NCI-H774 (cell line): ENCODE measurements at places on chromosomes 1 and 21.
A peak's percentile ranks its signal among the peaks of the same experiment; 100 is the strongest.

GRCh38 chr1:241419986-241420385 is 63.0 kb upstream of the RGS7 start:
- no peak for DNase-seq

- DNase-seq: peak; percentile 51
Measured at GRCh38 chr1:62746086-62746808, 37.7 kb upstream of the ATG4C start.

GRCh38 chr1:37958690-37959089 is 11.8 kb upstream of the INPP5B start:
- no peak for DNase-seq

GRCh38 chr1:51963592-51964308 is 26.8 kb downstream of the RAB3B start:
- no peak for DNase-seq

- no peak for DNase-seq
Measured at GRCh38 chr1:227038401-227038800, 98.3 kb downstream of the COQ8A start.

- no peak for DNase-seq
Measured at GRCh38 chr1:67230539-67230938, 64.3 kb downstream of the IL23R start.

- no peak for DNase-seq
Measured at GRCh38 chr1:35544976-35545375, 12.2 kb downstream of the KIAA0319L start.

DNA sequence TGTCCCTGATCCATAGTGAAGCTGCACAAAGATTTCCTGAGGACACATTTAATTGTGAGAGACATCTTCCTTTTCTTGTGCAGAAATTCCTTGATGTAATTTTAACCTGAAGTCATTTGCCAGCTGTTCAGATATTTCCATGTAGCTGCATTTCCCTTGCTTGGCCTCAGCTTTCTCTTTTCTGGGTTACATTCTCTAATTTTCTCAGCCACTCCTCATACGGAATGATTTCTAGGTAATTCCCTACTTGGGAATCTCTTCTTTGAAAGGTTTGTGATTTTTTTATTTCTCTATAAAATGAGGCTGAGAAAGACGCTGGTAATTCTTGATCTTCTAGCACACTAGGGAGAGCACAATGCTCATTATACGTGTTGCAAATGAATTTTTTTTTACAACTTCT is 199.0 kb downstream of the PCP4 start:
- no peak for DNase-seq

GRCh38 chr21:34886240-34887104 is 162.6 kb downstream of the RUNX1 start:
- no peak for DNase-seq

DNA sequence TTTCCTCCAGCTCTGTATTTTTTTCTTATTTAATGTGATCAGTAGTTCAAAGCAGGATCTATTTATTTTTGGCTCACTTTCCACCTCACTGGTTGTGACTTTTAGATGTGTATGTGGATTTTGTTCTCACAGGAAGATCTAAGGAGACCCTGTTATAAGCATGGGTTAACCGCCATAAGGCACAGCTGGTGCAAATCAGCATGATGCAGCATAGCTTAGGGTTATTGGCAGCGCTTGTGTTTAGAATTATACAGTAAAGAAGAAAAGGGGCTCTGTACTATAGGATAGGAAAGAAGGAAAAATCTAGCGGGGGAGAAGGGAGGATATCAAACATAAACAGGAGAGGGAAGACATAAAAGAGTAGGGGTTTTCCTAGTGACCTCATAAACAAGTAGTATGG is 26.9 kb upstream of the RGL1 start:
- no peak for DNase-seq

- peak; percentile 59 for DNase-seq
Measured at GRCh38 chr1:82464362-82465001, 663.7 kb downstream of the ADGRL2 start.

GRCh38 chr1:232380131-232380530 is 249.8 kb downstream of the SIPA1L2 start:
- no peak for DNase-seq

- DNase-seq: peak; percentile 16
Measured at GRCh38 chr1:106879538-106879937, 176.9 kb upstream of the PRMT6 start.

DNA sequence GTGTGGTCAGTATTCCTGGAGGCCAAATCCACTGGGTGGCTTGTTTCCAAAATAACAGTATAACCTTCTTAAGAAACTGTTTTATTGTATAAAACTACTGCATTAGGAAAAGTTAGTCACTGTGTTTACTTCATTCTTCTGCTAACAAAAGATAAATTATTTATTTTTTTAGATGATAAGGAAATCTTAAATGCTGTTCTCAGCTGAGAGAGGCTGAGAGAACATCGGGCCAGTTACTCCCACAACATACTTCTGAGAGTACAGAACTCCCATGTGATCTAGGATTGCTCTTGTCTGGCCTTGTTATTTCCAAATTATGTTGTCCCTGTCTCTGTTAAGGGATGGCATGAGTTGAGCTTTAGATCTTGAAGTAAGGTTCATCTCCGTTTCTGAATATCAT is 96.7 kb upstream of the CXADR start:
- DNase-seq: no peak

- no peak for DNase-seq
Measured at GRCh38 chr1:170790651-170791071, 126.7 kb downstream of the PRRX1 start.

DNA sequence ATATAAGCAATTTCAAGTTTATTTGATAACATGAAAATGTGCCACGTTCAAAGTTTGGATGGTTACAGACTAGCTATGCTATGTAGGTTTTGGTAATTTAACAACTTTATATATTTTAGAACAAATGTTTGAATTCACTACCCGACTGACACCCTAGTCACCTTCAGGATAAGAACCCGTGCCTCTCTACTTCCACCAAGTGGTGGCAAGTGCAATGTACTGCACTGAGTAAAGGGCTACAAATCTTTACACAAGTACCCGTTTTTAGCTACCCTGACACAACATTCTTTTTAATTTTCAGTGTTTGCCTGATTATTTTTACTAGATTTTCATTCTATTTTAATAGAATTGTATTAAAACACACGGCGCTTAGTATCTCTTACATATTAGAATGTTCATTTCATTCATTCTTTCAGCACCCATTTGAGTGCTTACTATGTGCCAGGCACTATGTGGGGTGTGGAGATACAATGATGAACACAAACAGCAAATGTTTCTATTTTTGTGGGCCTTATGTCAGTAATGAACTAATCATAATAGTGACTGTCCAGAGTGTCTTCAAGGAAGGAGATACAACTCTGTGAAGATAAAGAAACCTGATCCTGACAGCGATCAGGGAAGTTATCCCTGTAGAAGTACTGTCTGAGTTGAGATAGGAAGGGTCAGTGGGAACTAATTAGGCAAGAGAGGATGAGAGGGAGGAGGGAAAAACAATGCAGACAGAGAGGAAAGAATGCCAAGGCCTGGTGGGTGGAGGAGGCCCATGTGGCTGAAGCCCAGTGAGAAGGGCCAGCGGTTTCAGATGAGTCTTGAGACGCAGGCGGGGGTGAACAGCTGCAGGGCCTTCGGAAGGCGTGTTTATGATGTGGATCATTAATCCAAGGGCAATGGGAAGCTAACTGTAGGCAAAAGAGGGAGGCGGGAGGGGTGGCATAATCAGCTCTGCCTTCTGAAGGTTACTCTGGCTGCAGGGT is 3.8 kb downstream of the LCA5L start:
- no peak for DNase-seq

GRCh38 chr1:57252597-57253294 is 171.1 kb downstream of the DAB1 start:
- DNase-seq: no peak

GRCh38 chr1:184056921-184057555 is 5.5 kb downstream of the TSEN15 start:
- no peak for DNase-seq

DNA sequence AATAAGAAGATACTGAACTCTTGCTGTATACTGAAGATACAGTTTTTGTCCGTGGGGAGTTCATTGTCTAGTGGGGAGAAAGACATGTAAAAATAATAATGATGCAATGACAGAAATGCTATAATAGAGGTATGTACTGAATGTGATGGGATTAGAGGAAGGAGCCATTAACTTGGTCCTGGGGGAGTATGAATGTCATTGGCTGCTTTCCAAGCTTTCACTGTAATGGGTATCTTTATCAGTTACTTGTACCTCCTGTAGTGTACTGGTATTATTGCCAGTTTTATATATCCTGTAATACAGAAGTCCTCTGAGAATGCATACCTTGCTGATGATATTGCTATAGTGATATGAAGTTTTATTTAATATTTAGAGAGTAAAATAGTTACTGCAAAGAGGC is 7.4 kb downstream of the BTBD8 start:
- no peak for DNase-seq

DNA sequence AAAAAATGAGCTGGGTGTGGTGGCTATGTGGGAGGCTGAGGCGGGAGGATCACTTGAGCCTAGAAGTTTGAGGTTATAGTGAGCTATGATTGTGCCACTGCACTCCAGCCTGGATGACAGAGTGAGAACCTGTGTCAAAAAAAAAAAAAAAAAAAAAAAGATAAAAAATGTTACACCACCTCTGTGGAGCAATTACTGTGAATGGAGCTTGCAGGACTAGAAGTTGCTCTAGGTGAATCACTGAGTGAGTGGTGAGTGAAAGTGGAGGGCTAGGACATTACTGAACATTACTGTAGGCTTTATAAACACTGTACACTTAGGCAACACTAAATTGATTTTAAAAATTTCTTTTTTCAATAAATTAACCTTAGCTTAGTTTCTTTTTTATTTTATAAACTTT is 21.9 kb downstream of the TLCD4 start:
- no peak for DNase-seq

- no peak for DNase-seq
Measured at GRCh38 chr21:27719226-27719625, 752.3 kb upstream of the ADAMTS5 start.

DNA sequence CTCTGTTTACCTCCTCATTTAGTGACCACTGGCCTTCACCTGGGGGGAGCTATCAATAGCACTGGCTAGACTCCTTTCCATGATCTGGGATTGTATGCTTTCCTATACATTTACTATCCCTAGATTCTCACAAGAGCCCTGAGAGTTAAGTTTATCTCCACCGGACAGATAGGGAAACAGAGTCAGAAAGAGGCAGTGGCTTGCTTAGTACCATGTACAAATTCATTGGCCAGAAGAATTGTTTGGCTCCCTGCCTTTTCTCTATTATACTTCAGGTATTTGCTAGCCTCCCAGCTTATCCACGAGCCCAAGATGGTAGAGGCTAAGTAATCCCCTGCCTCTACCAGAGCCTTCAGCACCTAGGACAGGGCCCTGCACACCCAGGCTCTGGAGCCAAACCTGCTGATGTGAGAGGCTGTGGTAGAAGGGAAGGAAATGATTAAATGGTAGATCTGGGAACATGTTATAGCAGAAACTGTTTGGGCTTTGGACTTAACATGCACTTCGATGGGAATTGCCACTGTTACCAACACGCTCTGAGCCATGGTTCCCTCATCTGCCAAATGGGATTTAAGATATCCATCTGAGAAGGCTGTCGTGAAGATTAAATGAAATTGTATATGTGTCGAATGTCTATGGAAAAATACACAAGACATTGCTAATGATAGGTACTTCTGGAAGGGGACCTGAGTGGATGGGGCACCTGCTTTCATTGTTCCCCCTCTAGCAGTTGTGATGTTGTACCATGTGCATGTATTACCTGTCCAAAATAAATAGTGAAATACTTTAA is 3.1 kb upstream of the BLACAT1 start:
- DNase-seq: no peak

DNA sequence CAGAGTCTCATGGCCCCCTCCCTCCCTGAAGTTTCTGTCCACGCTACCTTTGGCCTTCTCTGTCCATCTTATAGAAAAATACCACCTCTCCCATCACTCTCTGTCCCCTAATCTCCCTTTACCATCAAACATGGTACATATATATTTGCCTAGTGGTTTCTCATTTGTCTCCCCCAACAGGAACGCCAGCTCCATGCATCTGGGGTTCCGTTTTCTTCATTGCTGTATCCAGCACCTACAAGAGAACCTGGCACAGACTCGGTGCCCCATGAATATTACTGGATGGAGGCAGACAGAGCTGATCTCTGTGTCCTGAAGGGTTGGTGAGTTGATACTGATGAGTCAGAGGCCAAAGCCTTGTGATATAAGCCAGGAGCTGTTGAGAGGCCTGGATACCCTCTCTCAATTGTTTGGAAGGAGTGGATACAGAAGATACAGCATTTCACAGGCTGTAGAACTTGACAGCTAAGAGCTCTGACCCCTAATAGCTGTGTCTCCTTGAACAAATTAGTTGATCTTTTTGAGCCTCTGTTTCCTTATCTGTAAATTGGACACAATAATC is 21.9 kb downstream of the HEYL start:
- DNase-seq: no peak

GRCh38 chr1:227938911-227939790 is 8.6 kb downstream of the WNT9A start:
- no peak for DNase-seq

- no peak for DNase-seq
Measured at GRCh38 chr1:23452011-23452411, 27.5 kb upstream of the TCEA3 start.

GRCh38 chr21:14870853-14871149 is 194.0 kb downstream of the NRIP1 start:
- DNase-seq: no peak

DNA sequence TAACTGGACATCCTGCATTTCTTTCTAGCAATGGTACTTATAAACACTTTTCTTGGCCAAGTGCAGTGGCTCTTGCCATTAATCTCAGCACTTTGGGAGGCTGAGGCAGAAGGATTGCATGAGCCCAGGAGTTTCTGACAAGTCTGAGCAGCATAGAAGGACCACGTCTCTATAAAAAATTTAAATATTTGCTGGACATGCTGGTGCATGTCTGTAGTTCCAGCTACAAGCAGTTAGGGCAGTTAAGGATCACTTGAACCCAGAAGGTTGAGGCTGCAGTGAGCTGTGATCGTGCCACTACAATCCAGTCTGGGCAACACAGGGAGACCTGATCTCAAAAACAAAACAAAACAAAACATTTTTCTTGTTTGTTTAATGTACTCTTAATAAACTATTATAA is 434.0 kb downstream of the PLA2G4A start:
- peak; percentile 14 for DNase-seq

DNA sequence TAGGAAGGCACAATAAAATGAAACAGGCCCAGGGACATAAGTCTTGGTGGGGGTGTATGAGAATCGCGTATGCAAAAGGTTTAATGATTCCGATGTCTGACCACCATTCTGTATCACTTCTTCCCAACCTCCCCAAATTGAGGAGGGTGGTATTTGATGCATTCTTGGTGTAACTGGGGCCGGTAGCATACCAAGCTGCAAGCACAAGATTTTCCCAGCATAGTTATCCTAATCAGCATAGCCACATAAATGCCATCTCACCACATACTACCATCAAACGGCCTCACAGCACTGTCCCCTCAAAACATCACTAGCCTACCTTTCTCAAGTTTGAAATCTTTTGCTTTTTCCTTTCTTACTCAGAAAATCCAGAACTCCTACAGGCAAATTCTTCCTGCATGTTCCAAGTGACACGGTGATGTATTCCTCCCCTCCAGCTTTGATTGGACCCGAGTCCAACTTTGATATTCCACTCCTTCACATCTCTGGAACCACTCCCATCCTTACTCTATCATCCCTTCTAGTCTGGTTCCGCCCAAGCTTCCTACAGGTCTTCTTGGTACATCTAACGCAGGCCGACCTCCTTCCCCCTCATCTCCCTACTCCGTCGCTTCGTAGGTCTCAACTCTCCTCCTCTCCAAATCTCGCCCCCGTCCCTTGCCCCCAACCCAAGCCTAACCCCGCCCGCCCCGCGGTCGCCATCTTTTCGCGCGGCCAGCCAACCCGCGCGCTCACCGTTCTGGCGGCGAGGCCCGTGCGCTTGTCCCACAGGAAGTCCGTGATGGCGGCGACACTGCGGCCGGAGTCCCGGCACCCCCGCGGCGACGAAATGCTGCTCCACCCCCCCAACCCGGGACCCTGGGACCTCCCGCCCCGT is 600 bp downstream of the CLK2 start:
- DNase-seq: peak; percentile 80
